ENCODE measurements at places on chromosomes 12 and 14.

GRCh38 chr12:132638541-132639408 lies 20.2 kb downstream of the P2RX2 start:
- DNase-seq: peak; percentile 84

DNA sequence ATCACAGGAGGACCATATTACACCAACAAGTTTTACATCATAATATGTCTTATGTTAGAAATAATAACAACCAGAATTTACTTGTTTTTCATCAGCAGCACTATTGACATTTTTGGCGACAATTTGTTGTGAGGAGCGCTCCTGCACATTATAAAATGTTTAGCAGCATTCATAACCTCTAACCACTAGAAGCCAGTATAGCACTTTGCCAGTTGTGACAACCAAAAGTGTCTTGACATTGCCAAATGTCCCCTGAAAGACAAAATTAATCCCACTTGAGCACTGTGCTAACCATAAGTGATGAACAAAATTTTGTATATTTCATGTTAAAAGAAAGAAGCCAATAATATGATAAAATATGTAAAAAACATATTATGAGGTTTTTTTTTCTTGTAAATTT lies 356.9 kb upstream of the LMO3 start:
- DNase-seq: no peak

GRCh38 chr12:106709068-106709511 lies 65.4 kb upstream of the RIC8B start:
- DNase-seq: no peak

- no peak for DNase-seq
Observed at GRCh38 chr14:93719256-93719655, 69.0 kb downstream of the PRIMA1 start.

DNA sequence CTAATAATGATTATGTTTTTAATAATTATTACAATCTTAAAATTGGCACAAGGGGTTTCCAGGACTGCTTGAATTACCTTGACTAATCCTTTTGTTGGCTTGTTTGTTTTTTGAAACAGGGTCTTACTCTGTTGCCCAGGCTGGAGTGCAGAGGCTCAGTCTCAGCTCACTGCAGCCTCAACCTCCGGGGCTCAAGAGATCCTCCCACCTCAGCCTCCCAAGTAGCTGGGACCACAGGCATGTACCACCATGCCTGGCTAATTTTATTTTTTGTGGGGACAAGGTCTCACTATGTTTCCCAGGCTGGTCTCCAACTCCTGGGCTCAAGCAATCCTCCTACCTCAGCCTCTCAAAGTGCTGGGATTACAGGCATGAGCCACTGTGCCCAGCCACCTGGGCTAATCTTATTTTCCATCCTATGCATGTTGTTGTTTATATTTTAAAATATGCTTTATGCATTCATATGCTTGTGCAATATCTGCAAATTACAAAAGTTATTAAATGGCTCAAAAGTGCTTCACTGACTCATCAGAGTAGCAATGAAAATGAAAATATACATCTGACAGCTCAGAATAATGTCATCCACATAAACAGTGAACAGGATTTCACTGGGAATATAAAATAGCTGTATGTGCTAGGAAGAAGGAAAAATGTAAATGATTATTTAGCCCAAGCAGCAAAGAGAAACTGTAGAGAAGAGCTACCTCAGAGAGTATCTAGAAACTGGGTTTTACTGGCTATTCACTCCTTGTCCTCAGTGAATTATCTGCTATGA lies 24.8 kb upstream of the PLEKHG6 start:
- peak; percentile 55 for DNase-seq

- DNase-seq: no peak
Observed at GRCh38 chr12:9992296-9992695, 6.6 kb downstream of the CLEC1B start.

DNA sequence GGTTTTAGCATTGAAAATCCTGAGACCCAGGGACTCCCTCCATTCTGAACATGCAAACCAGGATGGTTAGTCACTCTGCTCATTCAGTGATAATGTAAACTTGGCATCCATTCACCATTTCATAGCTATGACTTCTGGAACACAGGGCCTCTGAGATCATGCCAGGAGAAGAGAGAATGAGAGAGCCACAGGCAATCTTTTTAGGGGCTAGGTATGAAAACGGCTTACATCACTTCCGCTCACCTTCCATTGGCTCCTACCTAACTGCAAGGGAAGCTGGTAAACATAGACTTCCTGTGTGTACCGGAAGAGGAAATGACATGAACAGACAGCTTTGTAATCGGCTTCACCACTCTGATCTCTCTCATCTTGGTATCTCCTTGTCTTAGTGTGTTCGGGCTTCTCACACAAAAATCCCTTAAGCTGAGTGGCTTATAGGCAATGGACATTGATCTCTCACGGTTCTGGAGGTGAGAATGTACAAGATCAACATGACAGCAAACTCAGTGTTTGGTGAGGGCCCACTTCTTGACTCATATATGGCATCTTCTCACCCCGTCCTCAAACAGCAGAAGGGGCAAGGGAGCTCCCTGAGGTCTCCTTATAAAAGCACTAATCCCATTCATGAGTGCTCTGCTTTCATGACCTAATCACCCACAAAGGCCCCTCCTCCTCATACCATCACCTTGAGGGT lies 465.9 kb upstream of the TBX3 start:
- DNase-seq: peak; percentile 54

DNA sequence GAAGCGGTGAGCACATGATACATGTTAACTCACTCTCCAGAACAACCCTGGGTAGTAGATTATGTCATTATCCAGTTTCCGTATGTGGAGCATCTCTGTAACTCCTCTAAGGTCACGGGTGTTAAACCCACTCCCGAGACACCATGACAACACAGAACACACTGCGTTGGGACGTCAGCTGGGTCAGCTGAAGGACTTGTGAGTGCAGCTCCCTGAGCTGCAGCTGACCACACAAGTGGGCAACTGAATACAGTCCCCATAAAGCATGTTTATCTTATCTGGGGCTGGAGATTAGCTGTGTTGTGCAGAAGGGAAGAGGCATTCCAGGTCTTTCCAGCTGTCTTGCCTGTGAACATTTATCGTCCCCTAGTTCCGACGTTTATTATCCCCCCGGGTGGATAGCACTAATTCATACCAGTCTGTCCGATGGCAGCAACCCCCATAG lies 211.5 kb downstream of the CHST11 start:
- no peak for DNase-seq

GRCh38 chr12:27635349-27635972 lies 60.8 kb upstream of the REP15 start:
- peak; percentile 21 for DNase-seq

GRCh38 chr12:29552324-29552927 lies 54.9 kb upstream of the OVCH1 start:
- peak; percentile 29 for DNase-seq
